Muscle of arm (tissue), 14 donors: ENCODE measurements at places on chromosomes 2 and 18.

DNA sequence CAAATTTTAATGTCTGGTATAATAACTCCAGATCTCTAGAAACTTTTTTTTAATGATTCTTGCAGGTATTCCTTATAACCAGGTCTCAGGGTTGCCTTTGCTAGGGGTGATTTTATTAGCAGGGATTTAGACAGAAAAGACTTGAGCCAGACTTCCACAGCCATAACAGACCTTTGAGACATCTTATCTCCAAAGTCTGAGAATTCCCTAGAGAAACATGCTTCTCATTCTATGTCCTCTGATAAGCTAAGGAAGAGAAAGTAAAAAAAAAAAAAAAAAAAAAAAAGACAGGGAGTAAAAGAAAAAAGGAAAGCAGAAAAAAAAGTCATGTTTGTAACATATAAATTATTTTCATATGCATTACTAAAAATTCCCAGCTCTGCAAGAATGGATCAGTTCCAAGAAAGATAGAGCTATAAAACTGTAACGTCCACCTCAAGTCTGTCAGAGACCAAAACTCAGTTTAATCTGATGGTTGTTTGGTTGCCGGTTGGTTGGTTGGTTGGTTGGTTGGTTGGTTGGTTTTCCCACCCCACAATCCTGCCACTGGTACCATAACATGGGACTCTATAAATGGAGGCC lies 153.8 kb downstream of the COL6A3 start:
- no peak for DNase-seq

DNA sequence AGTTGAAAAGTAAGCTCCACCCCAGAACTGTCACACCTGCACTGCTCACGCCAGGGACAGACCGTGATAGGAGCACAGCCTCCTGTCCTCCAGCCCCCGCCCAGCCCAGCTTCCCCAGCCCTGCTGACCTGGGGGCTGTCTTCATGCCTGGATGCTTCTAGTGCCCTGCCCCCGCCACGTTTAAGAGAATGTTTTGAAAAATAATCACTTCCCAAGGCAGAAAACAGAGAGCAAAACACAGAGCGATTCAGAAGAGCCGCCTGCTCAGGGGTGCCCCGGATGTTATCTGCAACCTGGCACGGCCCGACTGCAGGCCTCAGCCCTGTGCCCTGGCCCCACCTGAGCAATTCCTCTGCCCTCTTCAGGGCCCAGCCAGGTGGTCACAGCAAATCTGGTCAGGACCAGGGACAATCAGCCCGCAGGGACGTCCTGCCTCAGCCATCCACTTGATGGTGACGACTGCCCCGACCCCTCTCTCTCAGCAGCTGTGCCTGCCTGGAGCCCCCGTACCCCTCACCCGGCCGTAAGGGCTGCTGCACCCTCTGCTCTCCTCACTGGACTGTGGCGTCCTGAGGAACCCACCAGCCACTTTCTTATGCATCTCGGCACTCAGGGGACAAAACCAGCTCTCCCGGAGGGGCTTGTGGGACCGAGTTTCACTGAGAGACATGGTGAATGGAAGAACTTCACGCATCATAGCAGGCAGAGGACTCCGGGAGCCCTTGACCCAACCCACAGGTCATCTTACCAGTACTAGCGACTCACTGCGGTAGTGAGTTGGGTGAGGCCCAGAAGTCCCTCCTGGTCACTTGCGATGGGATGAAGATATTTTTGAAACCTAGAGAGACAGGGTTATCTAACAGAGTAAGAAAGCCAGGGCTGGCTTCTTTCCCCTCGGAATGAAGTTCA lies 30.2 kb downstream of the ADI1 start:
- DNase-seq: no peak

DNA sequence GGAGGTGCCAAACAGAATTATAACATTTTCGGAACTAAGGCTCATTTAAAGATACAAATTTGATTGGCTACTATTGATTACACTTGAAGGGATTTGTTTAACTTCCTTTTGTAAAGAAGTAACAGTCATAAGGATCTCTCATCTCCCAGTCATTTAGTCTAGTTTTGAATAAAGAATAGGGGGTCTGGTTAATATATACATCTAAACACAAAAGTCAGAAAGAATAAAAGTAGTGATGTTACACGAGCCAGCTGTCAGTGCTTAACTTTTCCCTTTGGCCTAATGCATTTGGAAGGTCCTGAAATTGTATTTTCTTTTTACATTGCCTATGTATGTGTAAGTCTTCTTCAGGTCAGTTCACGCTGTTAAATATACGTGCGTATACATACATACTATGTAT lies 8.1 kb downstream of the SEPTIN2 start:
- DNase-seq: no peak

- no peak for DNase-seq
These were observed 74.2 kb upstream of the CELF4 start for GRCh38 chr18:37639846-37640245.

DNA sequence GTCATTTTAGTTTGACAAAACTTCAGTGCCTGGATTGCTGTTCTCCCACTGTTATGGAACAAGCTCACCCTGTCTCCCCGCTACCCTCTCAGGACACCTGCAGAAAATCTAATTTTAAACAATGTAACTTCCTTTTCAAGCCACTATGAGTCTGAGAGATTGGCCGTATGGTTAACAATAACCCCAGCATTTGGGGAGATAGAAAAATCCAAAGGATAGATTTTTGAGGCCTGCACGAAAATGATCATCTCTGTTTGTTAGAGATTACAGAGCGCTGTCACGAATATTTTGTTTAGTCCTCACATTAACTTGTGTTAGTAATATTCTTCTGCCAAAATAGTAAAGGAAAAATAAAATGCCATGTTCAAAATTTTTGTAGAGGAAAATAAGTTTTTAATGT lies 24.7 kb downstream of the CAB39 start:
- no peak for DNase-seq

GRCh38 chr2:233463586-233463985 lies 103.0 kb downstream of the USP40 start:
- no peak for DNase-seq

DNA sequence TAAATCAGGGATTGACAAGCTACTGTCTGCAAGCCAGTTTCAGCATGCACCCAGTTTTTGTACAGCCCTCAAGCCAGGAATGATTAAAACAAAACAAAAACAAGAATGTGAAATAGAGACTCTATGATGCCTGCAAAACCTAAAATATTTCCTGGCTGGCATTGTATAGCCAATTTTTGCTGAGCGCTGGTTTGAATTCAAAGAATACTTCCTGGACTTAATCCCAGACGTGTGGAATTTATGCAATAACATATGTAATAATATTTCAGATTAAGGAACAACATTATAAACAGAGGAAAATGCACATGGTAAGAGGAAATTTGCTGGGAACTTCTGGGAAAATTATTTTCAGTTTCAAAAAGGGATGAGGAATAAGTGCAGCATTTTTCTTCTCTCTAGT lies 148.1 kb upstream of the RPRM start:
- no peak for DNase-seq
